NCI-H510A (cell line): ENCODE measurements at places on chromosomes 2 and 18.

GRCh38 chr2:43482961-43483360 is 112.9 kb downstream of the THADA start:
- no peak for DNase-seq

GRCh38 chr2:222492683-222493082 is 68.3 kb downstream of the SGPP2 start:
- no peak for DNase-seq

- DNase-seq, result no peak
These were observed 13.8 kb upstream of the TTC27 start for GRCh38 chr2:32614084-32614483.

DNA sequence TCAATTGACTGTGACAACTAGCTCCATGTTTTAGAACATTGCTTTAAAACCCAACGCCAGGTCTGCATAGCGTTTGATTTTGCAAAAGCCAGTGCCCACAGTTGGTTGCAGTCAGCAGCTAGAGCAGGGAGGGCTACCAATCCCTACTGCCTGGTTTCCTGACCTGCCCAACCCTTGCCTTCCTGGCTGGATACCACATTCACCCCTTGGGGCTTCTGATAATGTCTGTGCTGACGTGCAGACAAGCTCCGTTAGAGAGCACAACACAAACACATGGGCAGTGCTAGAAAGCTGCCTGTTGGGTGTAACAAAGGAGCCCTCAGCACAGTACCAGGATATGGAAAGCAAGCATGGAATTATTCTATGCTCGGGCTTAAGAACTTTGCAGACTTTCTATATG is 71.4 kb upstream of the THSD7B start:
- no peak for DNase-seq

DNA sequence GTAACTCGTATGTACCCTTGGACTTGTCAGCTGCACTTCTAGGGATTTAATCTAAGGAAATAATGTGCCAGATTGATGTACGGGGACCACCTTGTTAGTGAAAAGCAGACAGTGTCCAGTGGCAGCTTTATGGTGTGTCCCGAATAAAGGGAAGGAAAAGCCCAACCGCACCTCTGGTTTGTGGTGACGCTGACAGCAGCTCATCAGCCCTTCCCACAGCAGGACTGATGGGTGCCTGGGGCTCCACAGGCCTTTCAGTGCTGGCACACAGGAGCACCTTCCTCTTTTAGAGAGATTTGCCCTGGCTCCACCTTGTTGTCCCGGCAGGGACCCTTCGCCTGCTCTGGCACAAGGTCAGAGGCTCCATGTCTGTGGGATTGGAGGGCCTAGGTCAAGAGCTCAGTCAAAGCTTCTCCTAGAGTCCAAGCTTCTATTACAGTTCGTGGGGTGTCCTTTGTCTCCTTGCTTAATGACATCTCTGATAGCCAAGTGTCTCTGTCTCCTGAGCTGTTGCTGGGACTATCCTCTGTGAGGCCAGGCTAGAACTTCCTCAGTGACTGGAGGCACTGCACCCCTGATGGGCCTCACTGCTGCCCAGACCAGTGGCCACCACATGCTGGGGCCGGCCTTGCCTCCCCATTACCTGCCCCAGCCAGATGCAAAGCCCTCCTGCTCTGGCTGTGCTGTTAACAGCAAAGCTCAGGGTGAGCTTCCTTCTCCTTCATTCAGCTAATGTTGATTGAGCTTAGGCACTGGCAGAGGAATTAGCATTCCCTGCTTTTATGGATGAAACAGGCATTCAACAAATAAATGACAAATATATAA is 33.0 kb upstream of the SCLY start:
- no peak for DNase-seq

GRCh38 chr18:60943297-60943696 is 389.9 kb upstream of the CDH20 start:
- DNase-seq, result no peak

DNA sequence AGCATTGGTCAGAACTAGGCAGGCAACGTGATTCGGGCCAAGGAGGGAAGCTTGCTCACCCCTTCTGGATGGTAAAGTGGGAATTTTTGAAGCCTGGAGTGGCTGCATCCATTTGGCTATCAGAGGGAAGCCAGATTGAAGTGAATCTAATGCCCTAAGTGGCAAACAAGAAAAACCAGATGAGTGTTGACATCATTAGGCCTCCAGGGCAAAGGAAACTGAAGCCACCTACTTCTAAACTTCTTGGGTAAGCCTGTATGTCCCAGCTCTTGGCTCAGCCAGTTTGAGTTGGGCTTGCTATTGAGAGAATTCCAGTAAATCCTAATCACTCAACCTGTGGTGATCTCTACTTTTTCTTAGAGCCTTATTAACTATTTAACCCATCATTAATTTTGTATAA is 20.9 kb downstream of the SOX11 start:
- DNase-seq, result no peak

DNA sequence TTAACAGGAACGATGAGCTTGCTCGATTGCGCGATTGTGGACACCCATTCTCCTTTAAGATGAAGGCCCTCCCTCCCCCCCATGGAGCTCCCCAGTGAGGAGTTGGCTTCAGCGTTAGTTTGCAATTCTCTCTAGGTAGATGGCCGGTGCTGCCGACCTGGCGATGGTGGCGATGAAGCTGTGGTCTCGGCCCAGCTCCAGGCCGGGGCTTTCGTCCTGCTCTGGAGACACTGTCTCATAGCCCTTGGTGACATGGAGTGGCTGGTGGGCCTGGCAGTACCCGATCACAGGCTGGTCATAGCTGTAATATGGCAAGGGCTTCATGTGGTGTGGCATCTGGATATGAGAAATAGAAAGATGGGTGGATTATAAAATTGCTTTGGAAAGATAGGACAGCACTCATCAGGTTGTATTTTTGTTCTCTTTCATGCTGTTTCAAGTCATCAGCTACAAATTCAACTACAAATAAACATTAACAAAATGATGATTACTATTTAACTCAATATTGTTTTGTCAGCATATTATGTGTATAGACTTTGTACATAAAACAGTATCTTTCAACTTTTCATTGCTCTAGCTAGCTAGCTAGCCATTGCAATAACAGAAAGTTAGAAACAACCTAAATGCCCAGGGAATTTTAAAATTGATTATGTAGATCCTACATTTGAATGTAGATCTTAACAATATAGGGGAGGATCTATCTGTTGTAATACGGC is 773.4 kb downstream of the LRRTM4 start:
- DNase-seq, result peak; percentile 35
